Stimulated activated CD8-positive, alpha-beta memory T cell treated with anti-CD3 and anti-CD28 coated beads, Interleukin-7, amount 100 ng/mL, for 24 hours (primary cell): ENCODE measurements at places on chromosomes 5 and 9.

GRCh38 chr9:4550777-4551484 is 60.7 kb downstream of the SLC1A1 start:
- no peak for DNase-seq

- DNase-seq = no peak
These were observed 13.2 kb upstream of the NR4A3 start for GRCh38 chr9:99808454-99808853.

- no peak for DNase-seq
These were observed 3.3 kb upstream of the RNF44 start for GRCh38 chr5:176540476-176540899.

DNA sequence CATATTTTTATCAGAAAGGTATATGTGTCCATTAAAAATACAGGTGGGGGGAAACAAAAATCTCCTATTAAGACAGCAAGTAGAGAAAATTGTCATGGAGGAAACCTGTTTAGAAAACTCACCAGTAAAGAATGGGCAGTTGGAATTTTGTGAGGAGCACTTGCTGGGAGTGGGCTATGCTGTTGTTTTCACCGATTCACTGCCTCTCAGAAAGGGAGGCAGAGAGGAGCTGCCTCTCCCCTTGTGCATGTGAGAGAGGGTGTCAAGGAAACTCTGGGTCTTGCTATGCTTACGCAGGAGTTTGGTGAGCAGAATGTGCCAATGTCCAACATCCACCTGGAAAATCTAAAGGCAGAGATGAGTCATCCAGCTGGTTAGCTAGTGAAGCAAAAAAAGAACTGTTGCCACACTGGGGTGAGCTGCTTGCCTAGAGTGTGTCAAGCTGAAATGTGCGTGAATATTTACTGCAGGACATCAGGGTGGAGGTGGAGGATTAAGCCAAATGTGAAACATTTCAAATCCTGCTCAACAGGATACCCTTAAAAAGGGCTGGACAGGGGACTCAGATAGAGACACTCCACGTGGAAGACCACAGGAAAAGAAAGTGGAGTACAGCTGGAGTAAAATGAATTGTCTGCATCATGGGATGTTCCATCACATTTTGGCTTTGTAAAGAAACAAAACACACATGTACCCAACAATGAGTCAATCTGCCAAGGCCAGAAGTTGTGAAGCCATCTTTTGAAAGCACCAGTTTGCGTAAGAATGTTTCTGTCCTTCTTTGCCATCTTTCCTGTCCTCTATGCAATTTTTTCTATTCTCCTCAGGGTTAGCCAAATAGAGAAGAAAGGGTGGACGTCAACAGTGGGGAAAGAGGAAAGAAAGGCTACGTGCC is 449.7 kb upstream of the MPDZ start:
- no peak for DNase-seq

GRCh38 chr9:129632460-129632859 is 6.5 kb downstream of the NTMT1 start:
- no peak for DNase-seq

- no peak for DNase-seq
These were observed 20.2 kb downstream of the EXD3 start for GRCh38 chr9:137402746-137403145.
